ENCODE measurements at places on chromosomes 2 and 18.

GRCh38 chr18:36188916-36189315, 1.6 kb downstream of the MOCOS start:
- DNase-seq = no peak

DNA sequence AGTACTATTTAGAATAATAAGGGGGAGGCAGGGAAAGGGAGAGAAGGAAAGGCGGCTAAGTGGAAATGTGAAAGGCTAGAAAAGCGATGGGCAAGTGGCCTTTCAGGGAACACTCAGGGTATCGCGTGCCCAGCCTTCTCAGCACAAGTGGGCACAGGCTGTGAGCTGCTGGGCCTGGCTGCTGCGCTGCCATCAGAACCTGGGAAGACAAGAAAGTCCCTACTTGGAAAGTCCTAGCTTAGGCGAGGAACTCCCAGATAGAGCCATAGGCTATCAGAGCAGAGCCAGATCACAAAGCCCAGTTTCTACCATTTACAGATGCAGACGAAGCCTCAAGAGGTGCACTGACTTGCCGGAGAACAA, 9.8 kb upstream of the FZD7 start:
- no peak for DNase-seq

DNA sequence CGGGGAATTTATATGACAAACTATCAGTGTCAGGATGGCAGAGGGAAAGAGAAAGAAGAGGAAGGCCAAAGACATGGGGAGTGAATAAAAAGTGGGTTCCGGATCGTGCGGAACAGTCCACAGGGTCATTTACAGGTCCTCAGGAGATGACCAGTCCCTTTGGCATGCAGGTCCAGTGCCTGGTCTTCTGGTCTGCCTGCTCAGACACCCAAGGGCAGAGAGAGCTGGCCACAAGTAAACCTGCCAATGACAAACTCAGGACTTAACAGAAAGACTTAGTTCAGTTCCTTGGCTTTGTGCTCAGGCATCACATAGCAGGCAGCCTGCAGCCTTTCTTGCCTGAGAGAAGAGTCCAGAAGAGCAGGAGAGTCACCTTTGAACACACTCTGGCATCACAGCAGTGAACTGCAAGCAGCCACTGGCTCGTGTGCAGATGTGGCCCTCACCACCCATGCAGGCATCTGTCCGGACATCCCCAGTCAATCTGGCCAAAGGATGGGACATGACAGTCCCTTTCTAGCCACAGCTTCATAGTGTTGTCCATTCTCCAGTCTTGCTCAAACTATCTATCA, 14.0 kb downstream of the TMEM127 start:
- DNase-seq = no peak

- DNase-seq = no peak
These were observed 31.5 kb downstream of the ANKRD44 start for GRCh38 chr2:197278799-197279763.

DNA sequence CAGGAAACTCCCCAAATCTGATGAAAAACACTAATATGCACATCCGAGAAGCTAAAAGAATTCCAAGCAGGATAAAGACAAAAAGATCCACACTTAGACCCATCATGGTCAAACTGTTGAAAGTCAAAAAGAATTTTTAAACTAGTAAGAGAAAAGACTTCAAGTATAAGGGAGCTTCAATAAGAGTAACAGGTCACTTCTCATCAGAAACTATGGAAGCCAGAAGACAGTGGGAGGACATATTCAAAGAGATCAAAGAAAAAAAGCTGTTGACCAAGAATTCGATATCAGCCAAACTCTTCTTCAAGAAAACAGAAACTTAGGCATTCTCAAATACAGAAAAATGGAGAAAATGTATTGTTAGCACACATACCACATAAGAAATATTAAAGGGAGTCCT, 50.4 kb downstream of the ZC3H8 start:
- no peak for DNase-seq

GRCh38 chr2:119323459-119323858, 43.2 kb downstream of the C2orf76 start:
- DNase-seq = no peak

GRCh38 chr2:148876202-148876594, 1.2 kb downstream of the KIF5C start:
- no peak for DNase-seq

DNA sequence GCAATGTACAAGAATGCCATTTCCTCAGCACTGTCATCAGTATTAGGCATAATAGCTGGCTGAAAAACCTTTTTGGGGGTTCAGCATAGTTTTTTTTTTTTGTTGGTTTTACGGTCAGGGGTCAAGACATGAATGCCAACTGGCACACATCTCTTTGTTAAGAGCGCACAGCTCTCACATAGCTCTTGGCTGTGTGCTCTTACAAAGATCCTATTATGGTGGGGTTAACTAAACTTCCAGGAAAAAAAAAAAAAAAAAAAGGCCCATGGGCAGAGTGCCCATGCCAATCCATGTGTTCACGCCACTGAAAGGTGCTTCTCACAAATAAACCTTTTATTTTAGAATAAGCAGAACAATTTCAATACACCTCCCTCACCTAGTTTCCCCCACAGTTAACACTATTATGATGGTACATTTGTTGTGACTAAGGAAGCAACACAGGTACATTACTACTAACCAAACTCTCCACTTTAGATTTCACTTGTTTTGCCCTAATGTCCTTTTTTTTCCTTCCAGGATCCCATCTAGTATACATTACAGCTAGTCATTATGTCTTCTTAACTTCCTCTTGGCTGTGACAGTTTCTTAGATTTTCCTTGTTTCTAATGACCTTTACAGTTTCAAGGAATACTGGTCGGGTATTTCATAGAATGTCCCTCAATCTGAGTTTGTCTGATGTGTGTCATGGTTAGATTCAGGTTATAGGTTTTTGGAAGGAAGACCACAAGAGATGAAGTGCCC, 56.3 kb downstream of the C2orf74 start:
- no peak for DNase-seq

DNA sequence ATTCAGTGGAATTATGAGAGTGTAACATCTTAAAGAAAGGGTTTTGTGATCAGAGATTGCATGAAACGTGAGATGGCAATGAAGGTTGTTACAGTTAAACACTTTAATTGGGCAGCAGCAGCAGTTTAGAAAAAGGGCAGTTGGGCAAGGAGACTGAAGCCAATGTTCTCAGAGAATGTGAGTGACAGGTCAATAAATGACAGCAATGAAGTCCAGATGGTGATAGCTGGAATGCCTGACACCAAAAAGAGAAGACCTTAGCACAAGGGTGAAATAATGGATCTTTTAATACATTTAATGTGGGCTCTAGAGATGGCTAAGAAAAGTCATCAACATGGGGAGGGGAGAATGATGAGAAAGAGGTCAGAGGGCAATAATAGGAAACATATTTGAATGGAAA, 89.4 kb upstream of the CDH7 start:
- no peak for DNase-seq

DNA sequence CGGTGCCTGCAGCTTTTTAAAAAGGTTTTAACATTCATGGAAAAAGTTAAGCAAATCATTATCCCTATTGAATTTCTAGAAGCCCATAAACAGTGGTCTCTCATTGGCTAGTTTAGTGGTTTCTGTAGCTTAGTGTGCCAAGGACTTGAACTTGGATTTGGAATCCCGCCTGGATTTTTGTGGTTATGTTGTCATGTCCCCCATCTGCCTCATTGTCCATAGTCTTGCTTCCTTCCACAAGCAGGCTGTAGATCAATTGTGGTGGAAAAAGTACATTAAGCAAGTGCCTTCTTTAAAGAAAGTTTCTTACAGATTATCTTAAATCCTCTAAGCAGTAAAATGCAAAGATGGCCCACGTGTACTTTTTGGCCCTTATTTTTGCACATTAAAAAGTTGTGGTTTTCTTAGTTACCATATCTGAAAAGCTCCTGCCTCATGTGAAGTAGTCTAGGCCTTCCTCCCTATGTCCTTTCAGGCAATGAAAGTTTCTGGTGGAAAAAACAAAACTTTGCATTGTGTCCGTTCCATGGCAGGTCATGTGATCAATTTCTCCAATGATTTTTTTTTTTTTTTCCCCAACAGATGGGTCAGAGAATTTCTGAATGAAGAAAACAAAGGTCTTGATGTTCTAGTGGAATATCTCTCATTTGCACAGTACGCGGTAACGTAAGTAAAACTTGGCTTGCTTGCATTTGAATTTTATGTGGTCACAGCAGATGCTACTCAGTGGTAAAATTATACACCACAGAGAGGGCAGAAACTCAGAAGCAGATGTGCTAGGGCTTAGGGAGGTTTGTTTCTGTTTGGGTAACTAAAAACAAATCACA, 158.9 kb downstream of the PRPF40A start:
- no peak for DNase-seq

DNA sequence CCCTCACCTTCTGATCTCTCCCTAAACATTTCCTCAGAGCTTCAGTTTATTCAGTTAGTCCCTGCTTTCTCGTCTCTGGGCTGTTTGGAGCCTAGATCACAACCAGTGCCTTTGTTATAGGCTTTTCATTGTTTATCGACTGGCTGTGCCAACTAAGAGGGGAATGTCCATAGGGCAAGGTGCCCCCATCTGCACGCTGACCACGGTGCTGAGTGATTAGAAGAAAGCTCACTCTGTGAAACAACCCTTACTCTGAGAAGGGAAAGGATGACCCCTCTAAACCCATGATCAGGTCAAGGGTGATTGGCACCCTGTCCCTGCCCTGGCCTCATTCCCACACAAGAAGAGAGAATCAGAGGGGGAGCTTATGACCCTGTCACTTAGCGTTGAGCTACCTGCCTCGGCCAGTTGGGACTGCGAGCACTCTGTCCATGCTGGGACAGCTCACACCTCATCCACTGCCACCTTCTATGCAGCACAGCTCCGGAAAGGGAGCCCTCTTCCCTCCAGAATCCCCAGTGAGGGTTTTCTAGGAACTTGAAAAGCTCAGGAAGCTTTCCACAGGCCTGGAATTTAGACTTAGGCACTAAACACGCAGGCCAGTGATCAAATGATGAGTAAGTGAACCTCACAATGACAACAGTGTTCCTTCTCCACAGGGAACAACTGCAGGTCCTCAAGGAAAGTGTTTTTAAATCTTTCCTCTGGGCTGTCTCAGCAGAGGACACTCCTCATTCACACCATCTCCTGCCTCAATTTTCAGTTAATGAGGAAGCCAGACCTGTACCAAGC, 2.3 kb upstream of the ACTG2 start:
- no peak for DNase-seq

GRCh38 chr2:105567996-105568494, 169.2 kb upstream of the FHL2 start:
- no peak for DNase-seq

- DNase-seq = no peak
These were observed 24.2 kb downstream of the MYT1L start for GRCh38 chr2:2306878-2307277.

Measured in CD8-positive, alpha-beta T cell (primary cell).